ENCODE measurements at places on chromosomes 1 and 21.

DNA sequence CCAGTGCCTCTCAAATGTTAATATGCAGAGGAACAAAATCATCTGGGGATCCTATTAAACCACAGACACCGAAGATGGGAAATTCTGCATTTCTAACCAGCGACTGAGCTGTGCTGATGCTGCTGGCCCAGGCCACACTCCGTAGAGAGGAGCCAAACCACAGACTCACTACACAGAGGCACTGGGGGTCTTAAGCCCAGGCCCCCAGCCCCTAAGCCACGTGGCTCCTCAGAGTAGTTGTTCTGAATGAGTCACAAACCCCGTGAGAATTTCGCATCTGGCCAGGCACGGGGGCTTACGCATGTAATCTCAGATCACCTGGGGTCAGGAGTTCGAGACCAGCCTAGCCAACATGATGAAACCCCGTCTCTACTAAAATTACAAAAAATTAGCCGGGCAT is 2.8 kb upstream of the CELA2A start:
- H3K27ac ChIP-seq = no peak overlapping the region
- no peaks in the 10 kb centered on the region for H3K36me3 ChIP-seq
- H3K27me3 ChIP-seq = no peaks in the 10 kb centered on the region

DNA sequence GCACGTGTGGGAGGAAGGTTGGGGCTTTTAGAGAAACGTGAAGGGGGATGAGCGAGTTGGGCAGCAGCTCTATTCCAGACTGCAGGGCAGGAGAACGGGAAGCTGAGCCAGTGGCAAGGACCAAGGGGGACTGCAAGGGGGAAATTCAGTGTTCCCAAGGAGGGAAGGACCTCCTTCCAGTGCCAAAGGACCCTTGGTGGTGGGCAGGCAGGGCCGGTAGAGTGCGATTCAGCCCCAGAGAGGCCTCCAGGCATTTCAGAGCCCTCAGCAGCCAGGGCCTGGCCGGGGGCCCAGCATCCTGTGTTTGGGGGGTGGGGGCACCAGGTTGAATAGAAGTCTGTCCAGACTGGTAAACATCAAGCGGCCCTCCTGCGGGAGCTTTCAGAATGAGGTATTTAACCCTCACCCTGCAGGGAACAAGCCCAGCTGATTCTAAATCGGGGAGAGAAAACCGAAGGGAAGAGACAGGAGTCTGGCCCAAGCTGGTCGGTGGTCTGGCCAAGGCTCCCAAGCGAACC is 2.3 kb downstream of the COL9A2 start:
- peak overlapping the region; percentile 50 for H3K27ac ChIP-seq
- H3K4me3 ChIP-seq = peak overlapping the region; percentile 47
- H3K27me3 ChIP-seq = peaks cover 15% of the 10 kb centered on the region

DNA sequence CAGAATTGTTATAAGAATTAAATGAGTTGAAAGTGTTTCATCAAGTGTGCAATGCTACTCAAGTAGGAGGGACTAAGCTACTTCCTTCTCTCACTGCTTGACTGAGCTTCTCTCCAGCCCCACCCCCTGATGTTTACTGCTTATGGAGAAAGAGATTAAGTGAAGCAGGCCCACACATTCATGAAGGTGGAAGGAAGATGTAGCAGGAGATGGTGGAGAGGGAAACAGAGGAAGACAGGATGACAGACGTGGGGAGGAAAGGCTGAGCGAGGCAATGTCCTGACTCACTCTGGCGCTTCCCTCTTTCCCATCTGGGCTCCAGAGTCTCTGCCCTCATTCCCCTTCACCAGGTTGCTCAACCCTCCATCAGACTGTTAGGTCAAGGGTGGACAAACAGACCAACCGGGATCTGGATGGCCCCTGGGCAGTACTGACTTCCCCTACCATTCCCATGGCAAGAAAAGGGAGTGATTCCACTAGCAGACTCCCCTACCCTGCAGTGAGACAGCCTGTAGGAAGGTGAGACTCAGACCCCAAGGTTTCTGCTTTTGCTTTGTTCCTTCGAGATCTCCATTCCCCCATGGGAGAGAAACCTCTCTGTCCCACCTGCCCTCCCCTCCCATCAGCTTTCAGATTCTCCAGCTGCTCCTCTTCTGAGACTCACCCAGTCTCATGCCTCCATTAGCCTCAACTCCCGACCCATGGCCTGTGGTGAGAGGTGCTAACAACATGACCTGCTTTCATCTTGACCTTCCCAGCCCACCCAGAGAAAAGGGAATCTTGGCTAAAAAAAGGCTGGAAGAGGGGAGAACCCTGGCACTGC is 3.1 kb upstream of the ARHGEF2 start:
- peak overlapping the region; percentile 98 for H3K27ac ChIP-seq
- H3K36me3 ChIP-seq = no peaks in the 10 kb centered on the region
- no peaks in the 10 kb centered on the region for H3K4me1 ChIP-seq
- no peaks in the 10 kb centered on the region for H3K27me3 ChIP-seq
- H3K4me3 ChIP-seq = no peak overlapping the region
- DNase-seq = peak; percentile 76

DNA sequence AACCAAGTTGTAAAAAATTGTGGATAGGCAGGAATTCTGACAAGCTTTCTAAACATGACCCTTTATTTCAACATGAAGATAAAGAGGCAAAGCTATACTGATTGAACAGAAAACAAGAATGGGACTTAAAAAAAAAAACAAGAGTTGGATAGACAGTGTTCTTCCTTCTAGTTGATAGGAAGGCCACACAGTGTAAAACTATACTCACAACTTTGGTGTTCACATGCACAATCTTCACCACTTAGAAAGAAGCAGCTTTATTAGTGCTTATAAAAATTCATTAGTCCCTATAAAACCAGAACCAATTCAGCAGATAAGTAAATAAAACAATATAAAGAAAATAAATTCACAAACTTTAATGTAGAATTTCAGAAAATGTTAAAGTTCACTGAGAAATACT is 101.8 kb downstream of the AKT3 start:
- H3K4me1 ChIP-seq = no peaks in the 10 kb centered on the region
- H3K4me3 ChIP-seq = no peak overlapping the region
- no peak overlapping the region for H3K27ac ChIP-seq

GRCh38 chr1:234262007-234262753 is 111.1 kb upstream of the COA6 start:
- no peak overlapping the region for H3K27ac ChIP-seq
- peaks cover 3% of the 10 kb centered on the region for H3K27me3 ChIP-seq
- H3K4me1 ChIP-seq = no peaks in the 10 kb centered on the region
- no peaks in the 10 kb centered on the region for H3K36me3 ChIP-seq
- no peak overlapping the region for H3K4me3 ChIP-seq
- no peak for DNase-seq

DNA sequence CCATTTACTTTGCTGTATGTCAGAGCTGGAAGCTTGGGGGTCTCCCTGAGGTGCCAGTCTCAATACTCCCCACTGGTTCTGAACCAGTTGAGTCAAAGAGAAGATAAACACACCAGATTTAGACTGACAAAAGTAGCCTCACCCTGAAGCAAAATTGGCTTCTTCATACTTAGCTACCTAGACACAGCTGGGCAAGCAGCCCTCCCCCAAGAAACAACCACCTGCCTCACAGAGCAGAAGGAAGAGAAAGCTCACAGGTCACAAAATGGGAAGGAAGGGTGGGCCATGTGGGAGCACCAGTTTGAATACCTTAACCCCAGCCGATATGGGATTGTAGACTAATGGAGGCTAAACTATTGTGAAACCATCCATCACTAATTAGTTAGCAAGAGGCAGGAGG is 24.6 kb upstream of the MYSM1 start:
- H3K4me1 ChIP-seq = no peaks in the 10 kb centered on the region
- no peaks in the 10 kb centered on the region for H3K27me3 ChIP-seq
- DNase-seq = no peak
- H3K4me3 ChIP-seq = no peak overlapping the region

- no peaks in the 10 kb centered on the region for H3K36me3 ChIP-seq
- no peak overlapping the region for H3K27ac ChIP-seq
- H3K27me3 ChIP-seq = no peaks in the 10 kb centered on the region
- no peak for DNase-seq
- H3K4me3 ChIP-seq = no peak overlapping the region
Observed at GRCh38 chr1:184419350-184420161, 32.7 kb downstream of the C1orf21 start.

GRCh38 chr1:88973520-88974137 is 18.8 kb downstream of the KYAT3 start:
- H3K4me3 ChIP-seq = no peak overlapping the region
- H3K27me3 ChIP-seq = no peaks in the 10 kb centered on the region
- no peak overlapping the region for H3K27ac ChIP-seq
- H3K4me1 ChIP-seq = no peaks in the 10 kb centered on the region

DNA sequence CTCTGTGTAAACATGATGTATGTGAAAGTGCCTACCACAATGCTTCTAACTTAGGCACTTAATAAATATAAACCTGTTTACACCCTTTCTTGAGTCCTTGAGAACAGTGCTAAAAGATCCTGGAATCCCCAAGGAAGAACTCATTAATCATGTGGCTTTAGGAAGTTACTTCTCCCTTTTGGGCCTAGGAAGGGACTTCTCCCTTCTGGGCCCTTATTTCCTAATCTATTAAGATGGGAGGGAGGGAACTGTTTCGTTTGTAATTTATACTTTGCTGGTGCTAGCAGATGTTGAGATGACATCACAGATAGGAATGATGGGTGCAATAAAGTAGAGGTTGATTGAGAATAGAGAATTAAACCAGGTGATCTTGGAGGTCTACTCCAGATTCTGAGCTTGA is 1.2 kb downstream of the BTF3L4 start:
- peak overlapping the region; percentile 94 for H3K27ac ChIP-seq
- no peak for DNase-seq
- H3K36me3 ChIP-seq = peaks cover 25% of the 10 kb centered on the region
- H3K4me1 ChIP-seq = peaks cover 25% of the 10 kb centered on the region
- H3K27me3 ChIP-seq = no peaks in the 10 kb centered on the region

DNA sequence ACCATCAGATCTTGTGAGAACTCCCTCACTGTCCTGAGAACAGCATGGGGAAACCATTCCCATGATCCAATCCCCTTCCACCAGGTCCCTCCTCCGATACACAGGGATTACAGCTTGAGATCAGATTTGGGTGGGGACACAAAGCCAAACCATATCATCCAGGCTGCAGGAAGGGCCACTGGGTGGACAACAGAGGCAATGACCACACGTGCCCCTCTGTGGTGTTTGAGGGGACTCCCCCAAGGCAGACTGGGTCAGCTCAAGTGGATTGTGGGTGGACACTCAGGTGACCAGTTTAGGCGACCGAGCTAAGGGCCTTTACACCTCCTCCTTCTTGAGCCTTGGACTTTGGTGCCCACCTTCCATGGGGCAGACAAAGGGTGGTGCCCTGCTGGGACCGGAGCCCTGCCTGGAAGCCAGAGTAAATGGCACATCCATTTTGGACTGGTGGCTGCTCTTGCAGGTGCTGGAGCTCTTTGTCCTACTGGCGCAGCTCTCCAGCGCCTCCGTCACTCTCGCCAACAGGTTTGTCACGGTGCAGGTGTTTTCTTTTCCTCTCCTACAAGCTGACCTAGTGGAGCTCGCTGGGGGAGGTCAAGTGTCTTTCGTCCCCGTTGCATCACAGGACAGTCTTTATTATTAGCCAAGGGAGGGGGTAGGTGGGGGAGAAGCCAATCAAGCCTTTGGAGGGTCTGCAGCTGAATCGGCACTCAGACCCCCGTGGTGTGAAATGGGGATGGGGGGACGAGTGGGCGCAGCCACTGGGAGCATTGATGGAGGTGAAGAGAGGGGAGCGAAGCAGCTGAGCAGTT is 37.6 kb downstream of the CRYAA start:
- H3K27ac ChIP-seq = no peak overlapping the region
- no peaks in the 10 kb centered on the region for H3K27me3 ChIP-seq
- no peaks in the 10 kb centered on the region for H3K4me1 ChIP-seq
- DNase-seq = peak; percentile 32
- H3K36me3 ChIP-seq = no peaks in the 10 kb centered on the region

GRCh38 chr1:157189986-157190982 is 52.1 kb upstream of the ETV3 start:
- no peak for DNase-seq
- no peaks in the 10 kb centered on the region for H3K27me3 ChIP-seq
- no peak overlapping the region for H3K4me3 ChIP-seq

GRCh38 chr1:12547586-12548225 is 70.3 kb downstream of the DHRS3 start:
- peak overlapping the region; percentile 83 for H3K27ac ChIP-seq
- no peak overlapping the region for H3K4me3 ChIP-seq
- peaks cover 33% of the 10 kb centered on the region for H3K4me1 ChIP-seq
- H3K36me3 ChIP-seq = no peaks in the 10 kb centered on the region
- H3K27me3 ChIP-seq = no peaks in the 10 kb centered on the region

DNA sequence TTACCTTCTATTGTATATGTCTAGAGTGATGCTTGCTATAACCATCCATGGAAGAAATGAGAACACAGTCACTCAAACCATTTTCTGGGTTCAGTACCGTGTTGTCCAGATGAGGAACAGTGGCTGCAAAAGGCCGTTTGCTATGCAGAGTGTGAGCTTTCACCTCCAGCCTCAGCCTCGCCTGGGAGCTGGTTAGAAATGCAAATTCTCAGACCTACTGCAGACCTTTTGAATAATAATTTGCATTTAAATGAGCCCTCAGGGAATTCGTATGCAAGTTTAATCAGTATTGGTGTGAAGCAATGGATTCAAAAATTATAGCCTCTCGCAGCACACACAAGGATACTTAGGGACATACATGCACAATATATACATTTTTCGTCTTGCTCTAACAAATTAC is 24.1 kb downstream of the KCNJ15 start:
- no peaks in the 10 kb centered on the region for H3K36me3 ChIP-seq
- no peaks in the 10 kb centered on the region for H3K27me3 ChIP-seq
- no peaks in the 10 kb centered on the region for H3K4me1 ChIP-seq
- H3K4me3 ChIP-seq = no peak overlapping the region
- H3K27ac ChIP-seq = no peak overlapping the region

DNA sequence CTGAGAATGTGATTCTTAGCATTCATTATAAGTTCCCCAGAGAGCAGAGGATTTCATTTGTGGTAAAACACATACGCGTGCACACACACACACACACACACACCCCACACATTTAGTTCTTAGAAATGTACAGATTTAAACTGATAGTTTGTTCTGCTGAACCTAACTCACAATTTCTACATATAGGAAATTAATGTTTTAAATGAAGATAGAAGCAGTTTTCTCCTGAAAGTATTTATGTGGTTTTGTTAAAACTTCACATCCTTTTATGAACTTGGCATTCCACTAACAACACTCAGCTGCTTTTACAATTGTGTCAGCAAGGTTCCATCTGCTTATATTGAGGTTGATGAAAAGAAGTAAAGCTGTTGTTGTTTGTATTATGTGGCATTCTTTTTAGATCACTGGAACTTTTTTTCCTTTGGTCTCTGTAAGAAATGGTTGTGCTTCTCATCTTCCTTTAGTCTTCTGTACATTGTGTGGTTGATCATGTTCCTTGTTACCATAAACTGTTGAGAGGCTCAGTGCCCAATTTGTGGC is 41.6 kb downstream of the AK4 start:
- no peaks in the 10 kb centered on the region for H3K27me3 ChIP-seq
- no peak overlapping the region for H3K4me3 ChIP-seq
- no peak for DNase-seq
- H3K36me3 ChIP-seq = peaks cover 4% of the 10 kb centered on the region
- no peak overlapping the region for H3K27ac ChIP-seq
- no peaks in the 10 kb centered on the region for H3K4me1 ChIP-seq

Measured in tibial artery (tissue), 4 donors.